Activated CD8-positive, alpha-beta T cell treated with anti-CD3 and anti-CD28 coated beads, Interleukin-2, amount 10 ng/mL, durations not matched to agents 7 days and 5 days (primary cell): ENCODE measurements at places on chromosomes 5 and 9. TPM values are rescaled to one million over a fixed set of nuclear protein-coding genes. Genes with fewer than 3 reads are reported as not detected.

GRCh38 chr9:32906213-32906612 lies 95.2 kb downstream of the APTX start:
- peaks cover 6% of the 10 kb centered on the region for H3K4me1 ChIP-seq
- peaks cover 19% of the 10 kb centered on the region for H3K27me3 ChIP-seq
- H3K36me3 ChIP-seq: no peaks in the 10 kb centered on the region

Gene HRH2
- 27.5 TPM for total RNA-seq

GRCh38 chr5:172082180-172082579 lies 75.7 kb upstream of the FBXW11 start:
- peaks cover 38% of the 10 kb centered on the region for H3K4me1 ChIP-seq
- H3K27ac ChIP-seq: peak overlapping the region; percentile 69
- H3K4me3 ChIP-seq: no peak overlapping the region
- H3K27me3 ChIP-seq: no peaks in the 10 kb centered on the region
- H3K36me3 ChIP-seq: peaks cover 67% of the 10 kb centered on the region
- no peak for DNase-seq

DNA sequence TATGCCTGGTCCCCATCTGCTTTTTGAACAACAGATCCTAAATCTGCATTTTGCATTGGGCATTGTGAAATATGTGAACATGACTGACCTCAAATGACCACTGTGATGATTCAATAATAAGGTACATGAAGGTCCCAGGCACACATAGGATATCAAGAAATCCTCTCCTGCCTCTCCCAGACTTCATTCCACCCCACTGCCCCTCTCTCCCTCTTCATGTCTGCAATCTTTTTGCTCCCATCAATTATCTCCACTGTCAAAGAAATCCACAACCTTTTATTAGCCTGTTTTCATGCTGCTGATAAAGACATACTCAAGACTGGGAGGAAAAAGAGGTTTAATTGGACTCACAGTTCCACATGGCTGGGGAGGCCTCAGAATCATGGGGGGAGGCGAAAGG lies 476.7 kb downstream of the CTNND2 start:
- no peak overlapping the region for H3K27ac ChIP-seq
- H3K4me1 ChIP-seq: no peaks in the 10 kb centered on the region
- H3K27me3 ChIP-seq: no peaks in the 10 kb centered on the region
- H3K36me3 ChIP-seq: no peaks in the 10 kb centered on the region
- DNase-seq: no peak

Gene PDGFRB
- 49.0 TPM for total RNA-seq

- DNase-seq: no peak
- no peaks in the 10 kb centered on the region for H3K27me3 ChIP-seq
- H3K4me1 ChIP-seq: no peaks in the 10 kb centered on the region
- H3K4me3 ChIP-seq: no peak overlapping the region
Measured at GRCh38 chr5:30839956-30840355, 353.5 kb upstream of the CDH6 start.

Gene HAVCR1
- total RNA-seq: 2.9 TPM

- H3K4me1 ChIP-seq: peaks cover 67% of the 10 kb centered on the region
- H3K36me3 ChIP-seq: peaks cover 48% of the 10 kb centered on the region
- no peaks in the 10 kb centered on the region for H3K27me3 ChIP-seq
- DNase-seq: no peak
- no peak overlapping the region for H3K27ac ChIP-seq
Measured at GRCh38 chr5:109697339-109697738, 7.6 kb downstream of the MAN2A1 start.

Gene C5orf58
- total RNA-seq: not detected

GRCh38 chr5:14464096-14464495 lies 117.5 kb upstream of the OTULINL start:
- no peaks in the 10 kb centered on the region for H3K4me1 ChIP-seq
- no peak for DNase-seq
- no peak overlapping the region for H3K4me3 ChIP-seq
- H3K36me3 ChIP-seq: no peaks in the 10 kb centered on the region
- no peaks in the 10 kb centered on the region for H3K27me3 ChIP-seq

Gene MARCHF11
- total RNA-seq: not detected

DNA sequence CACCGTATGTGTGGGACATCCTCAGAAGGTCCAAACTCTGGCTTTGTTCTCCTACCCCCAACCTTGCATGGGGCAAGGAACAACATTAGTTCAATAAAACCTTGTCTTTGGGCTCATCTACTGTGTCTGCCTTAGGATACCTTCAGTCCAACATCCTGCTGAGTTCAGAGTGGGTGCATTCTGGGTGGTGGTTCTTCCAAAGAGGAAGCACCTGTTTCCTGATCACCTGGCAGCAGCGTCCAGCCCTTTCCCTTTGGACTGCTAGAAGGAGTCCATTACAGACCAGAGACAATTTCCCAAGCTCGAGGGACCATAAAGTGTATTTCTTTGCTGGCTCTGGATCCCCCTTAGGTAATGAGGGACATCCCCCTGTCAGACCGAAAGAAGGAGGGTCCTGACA lies 154.1 kb downstream of the SEMA6A start:
- H3K27ac ChIP-seq: no peak overlapping the region
- no peaks in the 10 kb centered on the region for H3K4me1 ChIP-seq
- H3K27me3 ChIP-seq: no peaks in the 10 kb centered on the region
- H3K4me3 ChIP-seq: no peak overlapping the region
- no peak for DNase-seq

- DNase-seq: no peak
- no peak overlapping the region for H3K4me3 ChIP-seq
- H3K27ac ChIP-seq: no peak overlapping the region
- H3K4me1 ChIP-seq: no peaks in the 10 kb centered on the region
- H3K27me3 ChIP-seq: no peaks in the 10 kb centered on the region
- no peaks in the 10 kb centered on the region for H3K36me3 ChIP-seq
Measured at GRCh38 chr9:137367506-137368430, 55.2 kb downstream of the EXD3 start.

Gene ACSL6
- 20.8 TPM for total RNA-seq

- H3K27me3 ChIP-seq: peaks cover 5% of the 10 kb centered on the region
- peaks cover 2% of the 10 kb centered on the region for H3K4me1 ChIP-seq
- no peak for DNase-seq
- no peak overlapping the region for H3K27ac ChIP-seq
Measured at GRCh38 chr9:70250221-70250620, 8.6 kb upstream of the SMC5 start.

DNA sequence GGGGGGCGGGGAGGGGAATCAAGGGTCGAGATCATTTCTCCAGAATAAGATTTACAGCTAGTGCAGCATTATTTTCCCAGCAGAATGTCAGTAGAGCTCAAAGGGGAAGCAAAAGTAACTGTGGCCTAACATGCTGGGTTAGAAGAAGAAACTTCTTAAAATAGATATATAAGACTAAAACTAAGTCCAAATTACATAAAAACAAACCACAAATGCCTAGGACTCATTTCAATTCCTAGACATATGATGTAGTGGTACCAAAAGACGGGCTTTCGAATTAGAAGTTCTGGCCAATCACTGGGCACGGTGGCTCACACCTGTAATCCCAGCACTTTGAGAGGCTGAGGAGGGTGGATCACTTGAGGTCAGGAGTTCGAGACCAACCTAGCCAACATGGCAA lies 20.8 kb upstream of the MELK start:
- H3K27me3 ChIP-seq: peaks cover 18% of the 10 kb centered on the region
- peak overlapping the region; percentile 46 for H3K27ac ChIP-seq
- H3K4me1 ChIP-seq: peaks cover 3% of the 10 kb centered on the region

Gene CCDC171
- 1.9 TPM for total RNA-seq

GRCh38 chr5:111942201-111942600 lies 185.2 kb upstream of the NREP start:
- no peak for DNase-seq
- H3K27ac ChIP-seq: no peak overlapping the region
- no peaks in the 10 kb centered on the region for H3K4me1 ChIP-seq

- H3K27me3 ChIP-seq: peaks cover under 1% of the 10 kb centered on the region
- H3K27ac ChIP-seq: no peak overlapping the region
- H3K36me3 ChIP-seq: peaks cover 4% of the 10 kb centered on the region
- peaks cover 39% of the 10 kb centered on the region for H3K4me1 ChIP-seq
Measured at GRCh38 chr9:133703591-133704399, 34.4 kb downstream of the SARDH start.

Gene SLC1A3
- total RNA-seq: not detected

GRCh38 chr5:146082798-146083197 lies 22.6 kb downstream of the PLAC8L1 start:
- no peaks in the 10 kb centered on the region for H3K36me3 ChIP-seq
- no peak for DNase-seq
- no peak overlapping the region for H3K4me3 ChIP-seq

DNA sequence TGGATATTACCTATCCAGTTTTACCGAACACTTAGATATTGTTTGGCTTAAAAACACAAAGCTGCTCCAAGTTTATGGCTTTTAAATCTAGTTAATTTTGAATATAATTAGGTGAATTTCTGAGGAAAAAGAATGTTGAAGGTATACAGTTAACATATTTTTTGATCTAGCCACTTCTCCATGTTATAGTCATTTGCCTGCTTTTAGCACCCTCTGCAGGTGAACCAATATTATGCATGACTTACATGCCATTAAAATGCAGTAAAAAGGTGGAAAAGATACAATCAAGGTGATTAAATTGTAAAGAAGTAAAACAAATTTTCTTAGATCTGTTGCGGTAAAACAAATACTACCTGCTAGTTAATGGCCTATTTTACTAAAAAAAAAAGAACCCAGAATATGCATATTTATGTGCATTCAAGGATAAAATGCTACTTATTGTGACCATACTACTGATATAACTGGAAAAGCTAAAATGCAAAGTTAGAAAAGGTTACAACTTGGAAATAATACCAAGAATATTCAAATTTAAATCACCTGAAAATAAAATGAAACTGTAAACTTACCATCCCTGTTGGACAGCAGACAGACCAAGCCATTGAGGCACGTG lies 132.1 kb downstream of the AP3B1 start:
- peak; percentile 30 for DNase-seq
- H3K4me1 ChIP-seq: no peaks in the 10 kb centered on the region

GRCh38 chr9:114278356-114278755 lies 44.5 kb upstream of the ORM1 start:
- no peak overlapping the region for H3K27ac ChIP-seq
- no peaks in the 10 kb centered on the region for H3K27me3 ChIP-seq
- no peak for DNase-seq
- H3K4me1 ChIP-seq: peaks cover 2% of the 10 kb centered on the region

Gene SLC36A3
- not detected for total RNA-seq

- DNase-seq: peak; percentile 30
- peaks cover 59% of the 10 kb centered on the region for H3K36me3 ChIP-seq
- H3K27me3 ChIP-seq: no peaks in the 10 kb centered on the region
- H3K4me3 ChIP-seq: no peak overlapping the region
- peaks cover 11% of the 10 kb centered on the region for H3K4me1 ChIP-seq
Measured at GRCh38 chr5:154868702-154869101, 10.3 kb downstream of the CNOT8 start.

- H3K27ac ChIP-seq: no peak overlapping the region
- H3K27me3 ChIP-seq: peaks cover 53% of the 10 kb centered on the region
- H3K4me3 ChIP-seq: no peak overlapping the region
- no peak for DNase-seq
- no peaks in the 10 kb centered on the region for H3K36me3 ChIP-seq
- no peaks in the 10 kb centered on the region for H3K4me1 ChIP-seq
Measured at GRCh38 chr5:113390224-113390623, 44.6 kb downstream of the TSSK1B start.

DNA sequence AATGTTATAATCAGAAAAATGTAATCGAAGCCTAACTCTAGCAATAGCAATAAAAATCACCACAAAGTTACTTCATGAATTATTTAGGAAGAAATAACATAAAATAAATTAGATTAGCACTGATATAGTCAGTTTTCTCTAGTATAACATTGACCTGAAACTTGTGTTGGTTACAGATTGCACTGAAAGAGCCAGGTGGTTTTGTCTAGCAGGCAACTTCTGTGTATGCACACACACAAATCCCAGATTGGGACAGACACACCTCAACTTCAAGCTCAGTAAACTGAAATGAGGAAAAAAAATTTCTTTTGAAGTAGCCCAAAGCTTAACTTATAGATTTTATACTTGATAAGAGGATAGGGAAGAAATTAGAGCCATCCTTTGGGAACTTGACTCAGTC lies 129.3 kb downstream of the EFNA5 start:
- DNase-seq: no peak
- no peak overlapping the region for H3K27ac ChIP-seq
- H3K4me1 ChIP-seq: no peaks in the 10 kb centered on the region
- no peak overlapping the region for H3K4me3 ChIP-seq
- peaks cover 6% of the 10 kb centered on the region for H3K27me3 ChIP-seq
- no peaks in the 10 kb centered on the region for H3K36me3 ChIP-seq

GRCh38 chr9:125227761-125228160 lies 13.4 kb downstream of the HSPA5 start:
- no peaks in the 10 kb centered on the region for H3K4me1 ChIP-seq
- no peaks in the 10 kb centered on the region for H3K27me3 ChIP-seq
- DNase-seq: no peak
- peaks cover 2% of the 10 kb centered on the region for H3K36me3 ChIP-seq

DNA sequence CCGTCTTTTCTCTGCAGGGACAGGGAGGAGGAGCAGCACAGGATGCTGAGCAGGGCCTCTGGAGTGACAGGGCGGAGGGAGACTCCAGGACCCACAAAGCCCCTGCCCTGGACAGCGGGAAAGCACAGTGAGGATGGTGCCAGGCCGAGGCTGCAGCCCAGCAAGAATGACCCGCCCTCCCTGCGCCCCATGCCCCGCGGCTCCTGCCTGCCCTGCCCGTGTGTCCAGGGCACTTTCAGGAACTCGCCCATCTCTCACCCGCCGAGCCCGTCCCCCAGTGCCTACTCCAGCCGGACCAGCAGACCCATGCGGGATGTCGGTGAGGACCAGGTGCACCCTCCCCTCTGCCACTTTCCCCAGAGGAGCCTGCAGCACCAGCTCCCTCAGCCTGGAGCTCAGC lies 9.1 kb upstream of the EXOC3 start:
- H3K27me3 ChIP-seq: no peaks in the 10 kb centered on the region
- H3K36me3 ChIP-seq: peaks cover 21% of the 10 kb centered on the region
- no peak overlapping the region for H3K27ac ChIP-seq
- no peak overlapping the region for H3K4me3 ChIP-seq
- peaks cover 17% of the 10 kb centered on the region for H3K4me1 ChIP-seq

- no peak overlapping the region for H3K27ac ChIP-seq
- no peaks in the 10 kb centered on the region for H3K36me3 ChIP-seq
- no peak overlapping the region for H3K4me3 ChIP-seq
- no peaks in the 10 kb centered on the region for H3K27me3 ChIP-seq
- no peak for DNase-seq
Measured at GRCh38 chr5:163912046-163912445, 406.6 kb downstream of the MAT2B start.

DNA sequence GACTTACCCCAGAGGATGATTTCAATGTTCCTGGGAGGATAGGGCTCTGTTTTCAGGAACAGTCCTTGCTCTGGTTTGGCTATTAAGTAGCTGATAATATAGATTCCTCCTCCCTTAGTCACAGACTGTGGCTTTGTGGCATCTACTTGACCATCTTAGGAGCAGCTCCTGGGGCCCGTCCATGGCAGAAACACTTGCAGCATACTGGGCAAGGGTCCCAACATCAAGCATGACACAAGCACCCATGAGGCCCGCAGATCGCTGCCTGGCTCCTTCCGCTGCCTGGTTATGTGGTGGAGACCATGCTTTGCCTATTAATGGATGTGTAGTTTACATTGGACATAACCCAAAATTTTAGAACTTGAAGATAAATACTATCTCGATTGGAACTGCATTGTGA lies 170.1 kb downstream of the ICE1 start:
- H3K4me3 ChIP-seq: no peak overlapping the region
- no peak for DNase-seq
- no peaks in the 10 kb centered on the region for H3K4me1 ChIP-seq
- H3K27ac ChIP-seq: no peak overlapping the region
- peaks cover 8% of the 10 kb centered on the region for H3K27me3 ChIP-seq

- H3K27ac ChIP-seq: no peak overlapping the region
- peaks cover 20% of the 10 kb centered on the region for H3K27me3 ChIP-seq
- H3K36me3 ChIP-seq: peaks cover 3% of the 10 kb centered on the region
- peaks cover 17% of the 10 kb centered on the region for H3K4me1 ChIP-seq
- no peak overlapping the region for H3K4me3 ChIP-seq
- DNase-seq: peak; percentile 26
Measured at GRCh38 chr9:113695901-113696300, 180.2 kb upstream of the ZNF618 start.
